ENCODE measurements at places on chromosomes 1 and 21. TPM values are rescaled to one million over a fixed set of nuclear protein-coding genes. Genes with fewer than 3 reads are reported as not detected.

The ELF3 gene
- 2.3 TPM for total RNA-seq

DNA sequence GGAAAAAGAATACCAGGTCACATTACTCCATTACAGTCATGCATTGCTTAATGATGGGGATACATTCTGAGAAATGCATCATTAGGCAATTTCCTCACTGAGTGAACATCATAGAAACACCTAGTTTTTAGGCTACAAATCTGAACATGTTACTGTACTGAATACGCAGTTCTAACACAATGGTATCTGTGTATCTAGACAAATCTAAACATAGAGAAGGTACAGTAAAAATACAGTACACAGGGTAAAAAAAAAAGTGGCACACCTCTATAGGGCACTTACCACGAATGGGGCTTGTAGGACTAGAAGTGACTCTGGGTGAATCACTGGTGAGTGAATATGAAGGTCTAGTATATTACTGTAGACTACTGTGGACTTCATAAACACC lies 115.7 kb downstream of the AKT3 start:
- DNase-seq = no peak

DNA sequence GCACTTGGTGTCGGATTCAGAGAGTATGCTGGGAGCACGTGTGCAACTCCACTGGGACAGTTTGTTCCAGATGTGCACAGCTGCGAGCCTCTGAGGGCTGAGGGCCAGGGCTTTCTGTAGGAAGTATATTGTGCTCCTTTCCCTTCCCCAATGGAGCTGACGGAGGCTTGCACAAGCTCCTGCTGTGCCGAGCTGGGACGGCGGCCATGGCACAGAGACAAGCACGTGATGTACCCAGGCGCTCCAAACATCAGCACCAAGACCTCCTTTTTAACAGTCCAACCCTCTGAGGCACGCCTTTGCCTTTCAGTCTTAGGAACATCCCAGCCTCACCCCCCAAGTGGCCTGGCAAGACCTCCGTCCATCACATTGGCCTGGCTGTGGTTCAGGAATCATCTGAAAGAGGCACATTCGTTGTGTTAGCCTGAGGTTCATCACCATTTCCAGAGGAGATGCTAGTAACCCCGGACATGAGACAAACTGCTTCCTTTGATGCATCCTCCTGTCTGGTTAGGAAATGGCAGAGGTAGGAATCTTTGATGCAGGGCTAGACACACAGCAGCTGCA lies 339.2 kb upstream of the KAZN start:
- no peak for DNase-seq

GRCh38 chr1:185249563-185249962 lies 67.5 kb downstream of the IVNS1ABP start:
- no peak for DNase-seq

- no peak for DNase-seq
Observed at GRCh38 chr1:39572379-39573096, 4.1 kb downstream of the PABPC4 start.

DNA sequence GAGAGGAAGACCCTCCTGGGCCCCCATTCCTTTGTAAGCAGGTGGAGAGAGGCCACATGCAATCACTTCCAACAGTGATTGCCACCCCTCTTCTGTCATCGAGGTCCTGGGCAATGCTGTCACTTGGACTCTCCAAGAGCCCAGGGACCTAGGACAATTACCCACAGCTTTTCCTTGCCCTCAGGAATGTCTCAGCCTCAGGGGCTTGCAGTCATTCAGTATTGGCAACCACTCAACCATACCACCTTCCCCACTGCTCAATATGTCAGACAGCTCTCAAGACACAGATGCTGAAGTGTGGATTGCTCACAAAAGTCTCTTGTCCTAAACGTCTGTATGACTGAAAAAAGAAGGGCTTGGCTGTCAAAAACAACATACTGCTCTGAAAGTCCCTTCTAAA lies 87.8 kb downstream of the PTPN14 start:
- peak; percentile 39 for DNase-seq

All from M059J (cell line).